ENCODE measurements at places on chromosomes 12 and 14. TPM values are rescaled to one million over a fixed set of nuclear protein-coding genes. Genes with fewer than 3 reads are reported as not detected.

GZMB gene
- total RNA-seq, result 0.52 TPM

STYK1 gene
- not detected for total RNA-seq

CISTR gene
- total RNA-seq, result 2.1 TPM

MYO1H gene
- total RNA-seq, result 0.16 TPM

PA2G4 gene
- total RNA-seq, result 65.7 TPM

KRT73 gene
- not detected for total RNA-seq

NOVA1 gene
- 3.7 TPM for total RNA-seq

BLTP3B gene
- total RNA-seq, result 11.9 TPM

AGAP2 gene
- total RNA-seq, result 6.5 TPM

ANKS1B gene
- total RNA-seq, result 1.6 TPM

DNA sequence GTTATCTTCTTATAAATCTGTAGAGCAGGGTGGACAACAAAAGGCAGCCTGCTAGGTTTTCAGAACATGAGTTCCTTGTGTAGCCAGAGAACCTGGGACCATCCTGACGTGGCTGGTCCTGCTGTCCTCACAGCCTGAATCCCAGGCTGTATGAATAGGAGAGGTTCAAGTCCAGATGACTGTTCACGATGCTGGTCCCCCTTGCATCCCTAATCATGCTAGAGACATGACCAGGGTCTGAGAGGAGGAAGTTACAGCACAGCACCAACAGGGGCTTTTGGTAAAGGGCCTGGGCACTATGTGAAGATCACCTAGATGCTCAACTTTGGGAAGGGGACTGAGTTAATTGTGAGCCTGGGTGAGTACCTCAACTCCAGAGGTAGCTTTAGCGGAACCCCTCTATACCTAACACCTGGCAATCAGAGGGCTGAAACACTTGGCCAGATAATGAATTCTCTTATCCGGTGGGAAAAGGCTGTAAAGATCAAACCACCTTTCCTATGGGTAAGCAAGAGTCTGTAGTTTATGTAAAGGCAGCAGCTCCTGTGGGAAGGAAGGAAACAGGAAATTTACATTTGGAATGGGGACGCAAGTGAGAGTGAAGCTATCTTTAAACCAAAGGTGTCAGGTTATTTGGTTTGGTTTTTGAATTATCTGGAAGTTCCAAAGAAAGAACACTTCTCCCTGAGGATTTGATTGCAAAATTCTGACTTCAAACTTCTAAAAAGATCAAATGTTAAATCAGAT lies 112.8 kb downstream of the DAD1 start:
- H3K27me3 ChIP-seq, result no peaks in the 10 kb centered on the region
- no peak for DNase-seq
- peaks cover 84% of the 10 kb centered on the region for H3K4me1 ChIP-seq

DNA sequence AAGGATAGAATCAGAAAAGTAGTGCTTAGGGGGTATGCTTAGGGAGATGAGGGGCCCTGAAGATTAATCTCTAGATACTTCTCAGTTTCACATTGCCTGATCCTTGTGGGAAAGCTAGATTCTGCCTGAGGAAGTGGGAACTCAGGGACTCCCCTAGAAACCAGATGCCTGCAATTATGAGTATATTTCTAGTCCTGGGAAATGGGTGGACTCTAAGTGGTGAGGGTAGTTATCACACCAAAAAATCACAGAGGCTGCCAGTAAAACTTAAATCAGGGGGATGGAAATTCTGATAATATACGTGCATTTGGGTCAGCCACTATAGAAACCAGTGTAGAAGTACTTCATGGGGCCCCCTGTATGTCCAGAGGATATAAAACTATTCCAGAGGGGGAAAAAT lies 18.3 kb downstream of the HOXC4 start:
- H3K36me3 ChIP-seq, result no peaks in the 10 kb centered on the region
- H3K27me3 ChIP-seq, result peaks cover 99% of the 10 kb centered on the region
- no peak for DNase-seq
- no peak overlapping the region for H3K4me3 ChIP-seq

- peaks cover 19% of the 10 kb centered on the region for H3K4me1 ChIP-seq
- H3K4me3 ChIP-seq, result no peak overlapping the region
- peak overlapping the region; percentile 53 for H3K27ac ChIP-seq
- no peaks in the 10 kb centered on the region for H3K27me3 ChIP-seq
- H3K36me3 ChIP-seq, result no peaks in the 10 kb centered on the region
These were observed 28.1 kb downstream of the ETNK1 start for GRCh38 chr12:22653075-22653474.

GRCh38 chr12:108727868-108728735 lies 3.2 kb downstream of the CORO1C start:
- peak overlapping the region; percentile 97 for H3K27ac ChIP-seq

DNA sequence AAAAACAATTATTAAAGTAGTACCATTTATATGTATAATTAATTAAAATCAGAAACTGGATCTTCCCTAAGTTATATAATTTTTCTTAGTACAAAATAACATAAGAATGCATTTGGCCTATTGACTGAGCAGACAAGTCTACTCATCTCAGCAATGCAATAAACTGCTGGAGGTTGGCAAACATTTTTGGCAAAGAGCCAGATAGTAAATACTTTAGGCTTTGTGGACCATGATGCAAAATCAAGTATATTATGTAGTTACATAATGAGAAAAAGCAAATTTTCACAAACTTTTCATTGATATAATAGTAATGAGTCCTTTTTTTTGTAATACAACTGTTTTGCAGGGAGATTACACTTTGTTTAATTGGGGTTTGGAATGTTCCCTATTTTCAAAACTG lies 30.9 kb downstream of the ERGIC2 start:
- peaks cover 64% of the 10 kb centered on the region for H3K36me3 ChIP-seq
- no peaks in the 10 kb centered on the region for H3K27me3 ChIP-seq
- no peak overlapping the region for H3K27ac ChIP-seq
- no peak overlapping the region for H3K4me3 ChIP-seq
- peaks cover 7% of the 10 kb centered on the region for H3K4me1 ChIP-seq

- no peaks in the 10 kb centered on the region for H3K36me3 ChIP-seq
- peaks cover 7% of the 10 kb centered on the region for H3K27me3 ChIP-seq
- DNase-seq, result no peak
- H3K4me3 ChIP-seq, result no peak overlapping the region
- H3K27ac ChIP-seq, result no peak overlapping the region
These were observed 378.1 kb downstream of the DAD1 start for GRCh38 chr14:22210906-22211305.

DNA sequence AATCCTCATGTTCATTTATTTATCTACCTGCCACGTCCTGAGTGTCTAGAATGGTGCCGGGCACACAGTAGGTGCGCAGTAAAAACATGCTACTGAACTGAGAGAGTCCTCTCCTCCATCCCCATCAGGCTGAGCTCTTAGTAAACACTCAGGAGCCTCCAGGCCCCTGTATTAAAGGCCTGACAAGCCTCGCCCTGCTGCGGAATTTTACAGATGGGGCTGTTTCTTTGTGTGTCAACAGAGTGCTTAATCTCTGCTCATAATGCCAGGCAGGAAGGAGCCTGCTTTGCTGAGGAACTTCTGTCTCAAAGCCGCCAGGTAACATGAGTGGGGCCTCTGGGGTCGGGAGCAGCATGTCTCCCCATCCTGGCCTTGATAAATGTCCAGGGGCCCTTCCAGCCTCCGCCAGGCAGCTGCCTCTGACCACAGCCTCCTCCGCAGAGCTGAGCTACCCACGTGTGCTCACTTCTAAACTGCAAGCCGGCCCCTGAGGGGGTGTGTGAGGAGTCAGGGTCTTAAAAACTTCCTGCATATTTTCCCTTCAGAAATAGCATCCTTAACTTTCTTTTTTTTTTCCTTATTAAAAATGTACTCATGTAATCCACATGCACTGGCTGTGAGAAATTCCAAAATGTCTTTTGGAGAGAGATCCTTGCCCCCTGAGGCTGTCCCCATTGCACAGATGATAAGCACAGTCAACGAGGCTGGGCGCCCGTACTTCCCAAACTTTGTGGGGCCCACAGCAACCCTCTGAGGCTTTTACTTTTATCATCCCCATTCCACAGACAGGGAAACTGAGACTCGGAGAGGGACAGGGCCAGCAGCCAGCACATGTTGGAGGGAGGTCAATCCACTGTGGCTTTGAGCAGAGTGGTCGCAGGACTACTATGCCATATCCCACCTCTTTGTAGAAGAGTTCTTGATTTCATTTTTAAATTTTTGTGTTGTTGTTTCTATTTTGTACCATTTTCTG lies 116.0 kb upstream of the NCOR2 start:
- no peaks in the 10 kb centered on the region for H3K27me3 ChIP-seq
- peak overlapping the region; percentile 93 for H3K27ac ChIP-seq
- H3K36me3 ChIP-seq, result no peaks in the 10 kb centered on the region

DNA sequence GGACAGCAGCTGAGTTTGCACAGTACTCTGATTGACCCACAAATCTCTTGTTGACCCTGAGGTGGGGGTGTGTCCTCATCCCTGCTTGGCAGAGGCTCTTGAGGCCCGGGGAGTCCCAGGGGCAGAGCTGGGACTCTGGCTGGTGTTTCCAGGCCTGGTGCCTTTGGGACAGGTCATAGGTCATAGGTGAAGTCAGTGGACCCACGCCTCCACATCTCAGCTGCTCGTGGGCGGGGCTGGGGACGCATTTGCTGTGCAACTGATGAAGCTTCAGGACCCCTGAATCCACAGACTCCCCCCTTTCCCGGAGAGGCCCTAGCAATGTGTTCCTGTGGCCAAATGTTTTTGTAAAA lies 408 bp upstream of the CACNA2D4 start:
- peaks cover 3% of the 10 kb centered on the region for H3K27me3 ChIP-seq
- peaks cover 16% of the 10 kb centered on the region for H3K4me1 ChIP-seq
- H3K4me3 ChIP-seq, result peak overlapping the region; percentile 36
- no peaks in the 10 kb centered on the region for H3K36me3 ChIP-seq
- DNase-seq, result no peak

GRCh38 chr14:42944284-42944683 lies 1337.6 kb downstream of the LRFN5 start:
- H3K27ac ChIP-seq, result no peak overlapping the region
- DNase-seq, result no peak
- H3K4me3 ChIP-seq, result no peak overlapping the region
- no peaks in the 10 kb centered on the region for H3K27me3 ChIP-seq

DNA sequence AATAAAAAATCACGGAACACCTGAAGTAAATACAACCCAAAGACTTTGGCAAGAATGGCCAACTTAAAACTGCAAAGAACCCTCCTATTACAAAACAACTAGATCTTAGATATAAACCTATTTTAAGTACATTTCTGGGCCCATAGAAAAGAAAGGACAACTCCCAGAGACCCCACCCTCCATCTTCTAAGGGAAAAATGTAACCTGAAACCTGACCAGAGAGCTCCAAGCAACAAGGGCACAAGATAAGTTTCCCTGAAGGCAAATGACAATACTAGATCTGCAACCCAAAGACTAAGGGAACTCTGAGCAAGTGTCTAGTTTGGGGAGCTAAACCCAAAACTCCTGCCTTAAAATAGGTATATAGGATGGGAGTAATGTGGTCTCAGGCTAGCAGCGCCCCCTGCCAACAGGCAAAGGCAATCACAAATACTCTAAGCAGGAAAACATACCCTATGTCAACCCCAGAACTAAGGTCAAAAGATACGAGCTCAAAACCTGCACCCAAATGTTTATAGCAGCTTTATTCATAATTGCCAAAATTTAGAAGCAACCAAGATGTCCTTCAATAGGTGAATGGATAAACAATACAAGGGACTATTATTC lies 218.9 kb downstream of the ITPR2 start:
- no peaks in the 10 kb centered on the region for H3K27me3 ChIP-seq
- H3K36me3 ChIP-seq, result peaks cover 3% of the 10 kb centered on the region
- H3K27ac ChIP-seq, result no peak overlapping the region
- DNase-seq, result no peak

- no peak overlapping the region for H3K27ac ChIP-seq
- no peak for DNase-seq
- H3K4me3 ChIP-seq, result no peak overlapping the region
- H3K36me3 ChIP-seq, result no peaks in the 10 kb centered on the region
- H3K4me1 ChIP-seq, result peaks cover 17% of the 10 kb centered on the region
These were observed 77.3 kb downstream of the BCL11B start for GRCh38 chr14:99194736-99195135.

DNA sequence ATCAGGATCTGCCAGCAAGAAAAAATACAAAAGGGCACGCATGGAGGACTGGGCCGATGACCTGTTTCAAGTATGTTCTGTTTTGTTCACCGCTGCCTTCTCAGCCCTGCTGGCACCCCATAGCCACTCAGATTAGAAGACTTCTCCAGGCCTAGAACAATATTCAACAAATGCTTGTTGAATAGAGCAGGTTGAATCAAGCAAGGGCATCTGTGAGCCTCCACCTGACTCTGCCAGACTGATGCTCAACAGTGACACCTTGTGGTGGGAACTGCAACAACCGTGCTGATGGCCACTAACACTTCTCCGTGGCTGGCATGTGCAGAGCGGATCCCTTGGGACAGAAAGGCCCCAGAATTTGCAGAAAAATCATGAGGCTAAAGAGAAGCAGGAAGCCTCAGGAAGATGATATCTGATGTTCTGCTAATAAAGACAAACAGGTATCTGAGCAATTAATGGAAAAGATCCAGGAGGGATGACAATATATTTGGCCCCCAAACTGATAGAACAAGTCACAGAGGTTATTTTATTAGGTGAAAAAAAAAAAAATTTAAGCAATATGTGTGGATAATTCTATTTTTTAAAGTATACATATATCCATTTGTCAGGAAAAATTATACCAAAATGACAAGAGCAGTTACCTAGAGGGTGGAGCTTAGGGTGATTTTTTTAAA lies 114.3 kb downstream of the KSR2 start:
- DNase-seq, result no peak
- H3K36me3 ChIP-seq, result no peaks in the 10 kb centered on the region
- peaks cover 78% of the 10 kb centered on the region for H3K27me3 ChIP-seq
- no peak overlapping the region for H3K27ac ChIP-seq
- no peak overlapping the region for H3K4me3 ChIP-seq
- H3K4me1 ChIP-seq, result no peaks in the 10 kb centered on the region

- H3K4me3 ChIP-seq, result no peak overlapping the region
- peaks cover under 1% of the 10 kb centered on the region for H3K4me1 ChIP-seq
- H3K36me3 ChIP-seq, result no peaks in the 10 kb centered on the region
- H3K27me3 ChIP-seq, result no peaks in the 10 kb centered on the region
These were observed 146.4 kb upstream of the BTG1 start for GRCh38 chr12:92292016-92292415.
